Activated CD8-positive, alpha-beta memory T cell treated with anti-CD3 and anti-CD28 coated beads for 48 hours (primary cell): ENCODE measurements at places on chromosomes 11 and 22.

DNA sequence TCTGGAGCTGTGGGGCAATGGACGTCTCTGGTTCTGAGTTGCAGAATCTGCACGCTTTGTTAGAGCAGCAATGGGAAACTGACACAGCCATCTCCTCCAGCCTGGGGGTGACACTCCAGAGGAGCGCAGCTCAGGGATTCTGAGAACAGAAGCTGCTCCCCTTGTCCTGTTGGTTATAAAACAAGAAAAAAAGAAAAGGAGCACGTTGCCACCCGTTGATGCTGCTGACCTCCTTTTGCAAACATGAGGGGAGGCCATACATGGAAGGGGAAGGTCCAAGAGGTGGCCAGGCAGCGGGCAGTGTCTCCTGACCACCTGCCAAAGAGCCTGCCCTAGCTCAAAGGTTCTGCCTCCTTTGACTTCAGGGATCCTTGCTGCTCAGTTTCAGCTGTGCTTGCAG, 61.0 kb downstream of the SPATA19 start:
- no peak for DNase-seq

DNA sequence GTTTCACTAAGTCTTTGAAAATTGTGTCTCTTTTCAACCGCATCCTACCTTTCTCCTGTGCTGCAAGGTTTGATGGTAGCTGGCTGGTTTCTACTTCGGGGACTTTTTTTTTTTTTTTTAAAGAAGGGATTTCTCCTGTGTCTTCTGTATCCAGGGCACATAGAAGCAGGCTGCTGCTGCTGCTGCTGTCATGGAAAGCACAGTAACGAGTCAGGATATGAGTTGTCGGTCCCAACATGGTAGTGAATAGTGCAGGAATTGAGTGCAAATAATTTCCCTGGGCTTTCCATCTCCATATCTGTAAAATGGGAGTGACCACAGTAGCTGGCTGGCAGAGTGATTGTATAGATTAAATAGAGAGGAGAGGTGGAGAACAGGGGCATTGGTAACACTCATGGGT, 118.3 kb upstream of the NAV2 start:
- no peak for DNase-seq

DNA sequence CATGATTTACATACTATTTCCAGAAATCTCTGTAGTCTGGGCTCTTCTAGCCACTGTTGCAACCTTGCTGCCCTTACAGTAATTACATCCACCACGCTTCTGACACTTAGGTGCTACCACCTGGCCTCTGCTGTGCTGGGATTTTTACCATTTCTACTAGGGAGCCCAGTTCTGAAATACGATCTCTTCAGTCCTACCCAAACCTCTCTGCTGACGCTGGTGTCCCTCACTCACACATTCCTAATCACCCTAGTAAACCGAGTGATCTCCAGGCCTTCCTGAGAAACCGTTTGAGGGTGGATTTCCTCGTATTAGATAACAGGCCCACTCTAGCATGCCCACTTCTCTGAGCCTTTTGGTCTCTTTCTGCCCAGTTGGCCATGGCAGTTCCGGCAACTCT, 588.9 kb upstream of the CADM1 start:
- no peak for DNase-seq

DNA sequence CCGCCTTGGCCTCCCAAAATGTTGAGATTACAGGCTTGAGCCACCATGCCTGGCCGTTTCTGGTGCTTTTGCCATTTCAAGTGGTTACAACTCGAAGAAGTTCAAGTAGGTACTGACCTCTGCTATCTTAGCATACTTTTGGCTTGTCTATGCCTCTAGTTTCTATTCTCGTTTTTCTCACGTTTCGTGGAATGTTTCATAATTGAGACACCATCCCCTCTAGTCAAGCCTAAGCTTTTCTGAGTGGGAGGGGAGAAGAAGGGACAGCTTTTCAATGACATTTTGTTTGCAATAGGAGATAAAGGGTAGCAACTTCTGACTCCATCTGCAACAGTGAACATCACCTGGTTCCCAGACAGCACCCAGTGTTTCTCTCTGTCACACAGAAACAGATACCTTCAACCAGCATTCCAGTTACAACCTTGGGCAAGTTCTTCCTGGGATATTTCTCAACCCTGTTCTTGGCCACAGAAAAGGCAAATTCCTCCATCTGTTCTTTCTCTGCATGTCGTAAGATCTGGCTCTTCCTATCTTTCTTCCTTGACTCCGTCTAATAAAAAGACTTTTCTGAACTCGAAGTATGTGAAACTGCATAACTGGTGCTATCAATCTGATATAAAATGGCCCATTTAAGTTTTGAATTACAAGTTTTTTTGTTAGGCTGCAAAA, 25.5 kb downstream of the DDI1 start:
- no peak for DNase-seq

DNA sequence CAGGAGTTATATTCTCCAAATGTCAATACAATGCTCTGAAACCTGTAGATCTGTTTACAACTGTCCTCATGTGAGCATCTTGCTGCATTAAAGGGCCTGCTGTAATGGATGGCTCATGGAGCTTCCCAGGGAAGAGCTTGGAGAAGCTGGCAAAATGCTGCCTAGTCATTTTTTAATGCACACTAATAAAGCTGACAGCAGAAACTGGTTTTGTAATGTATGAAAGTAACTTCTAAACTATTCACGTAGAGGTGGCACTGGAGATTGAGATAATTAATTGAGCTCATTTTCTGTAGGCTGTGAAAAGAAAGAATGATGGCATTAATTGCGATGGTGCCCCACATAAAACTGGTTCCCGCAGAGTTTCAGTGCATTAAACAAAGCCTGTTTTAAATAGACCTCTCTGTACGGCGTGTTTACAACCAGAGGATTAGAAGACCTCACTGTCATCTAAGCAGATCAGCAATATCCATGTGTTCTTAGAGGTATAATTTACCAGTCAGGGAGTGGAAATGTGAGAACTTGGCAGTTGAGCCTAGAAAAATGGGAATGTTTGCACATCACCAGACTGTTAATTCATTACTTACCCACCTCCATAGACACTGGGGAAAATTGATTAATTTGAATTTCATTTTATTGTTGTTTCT, 16.0 kb downstream of the POLA2 start:
- DNase-seq, result no peak

- DNase-seq, result no peak
Observed at GRCh38 chr11:95435192-95435591, 204.2 kb upstream of the SESN3 start.

DNA sequence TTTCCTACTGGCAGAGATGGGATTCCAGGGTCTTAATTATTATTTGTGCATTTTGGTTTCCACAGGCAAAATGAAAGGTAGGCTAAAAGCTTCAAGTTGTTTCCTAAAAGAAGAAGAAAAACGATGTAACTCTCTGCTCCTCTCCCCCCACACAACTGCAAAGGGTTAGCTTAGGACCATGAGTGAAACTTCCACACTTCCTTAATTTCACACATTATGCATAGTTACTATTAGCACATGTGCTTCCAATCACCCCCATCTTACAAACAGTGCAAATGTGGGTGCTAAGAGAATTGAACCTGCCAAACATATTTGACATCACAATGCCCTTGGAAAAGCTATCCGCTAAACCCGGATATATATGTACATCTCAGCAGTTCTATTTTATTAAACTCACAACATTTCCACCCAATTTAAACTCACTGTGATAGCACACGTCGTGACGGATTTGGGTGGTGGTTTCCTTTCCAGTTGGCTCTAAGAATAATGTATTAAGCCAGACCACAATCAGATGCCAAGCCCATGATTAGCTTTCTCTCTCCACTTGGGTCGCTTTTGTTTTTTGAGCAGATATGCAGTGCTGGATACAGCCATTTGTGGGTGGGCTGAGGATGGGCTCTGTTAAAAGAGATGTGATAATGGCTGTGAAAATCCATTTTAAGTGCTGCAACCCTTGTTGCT, 245.0 kb upstream of the POU2AF2 start:
- DNase-seq, result no peak

GRCh38 chr11:112587664-112588063, 327.0 kb upstream of the PLET1 start:
- DNase-seq, result no peak

- DNase-seq, result no peak
Observed at GRCh38 chr11:27700351-27701301, at the start of gene BDNF. BDNF (minus strand) TSS chr11:27700455; CDS start chr11:27658564, 41,891 bp downstream.

DNA sequence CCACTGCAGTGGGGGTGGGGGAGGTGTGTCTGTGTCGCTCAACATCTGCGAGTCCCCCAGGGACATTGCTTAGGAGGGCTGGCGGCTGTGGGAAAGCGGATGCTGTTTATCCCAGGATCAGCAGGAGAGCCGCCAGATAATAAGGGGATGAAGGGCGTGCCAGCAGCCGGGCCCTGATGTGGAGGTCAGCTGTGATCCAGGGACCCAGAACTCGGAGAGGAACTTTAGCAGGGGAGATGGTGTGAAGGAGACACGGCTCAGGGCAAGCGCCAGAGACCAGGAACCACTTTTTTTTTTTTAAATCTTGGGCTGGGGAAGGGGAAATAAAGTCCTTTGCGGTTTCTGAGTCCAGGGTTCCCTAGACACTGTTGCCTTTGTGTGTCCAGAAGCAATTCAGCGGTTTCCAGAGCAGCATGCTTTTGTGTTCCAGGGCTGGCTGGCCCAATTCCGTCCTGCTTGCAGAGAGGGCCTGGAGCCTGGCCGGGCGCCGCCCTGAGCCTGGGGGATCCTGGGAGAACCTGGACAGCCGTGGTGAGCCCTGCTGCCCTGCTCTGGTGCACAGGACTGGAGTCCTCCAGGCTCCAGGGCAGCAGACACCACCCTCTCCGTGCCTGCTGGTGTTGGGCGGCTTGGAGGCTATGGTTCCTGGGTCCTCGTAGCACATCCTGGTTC, at the start of gene GRAMD4:
GRAMD4 (plus strand) TSS at position 557 of the 672 bp plus-strand sequence. CDS start 6,414 bp downstream, outside the sequence.
- DNase-seq, result no peak

DNA sequence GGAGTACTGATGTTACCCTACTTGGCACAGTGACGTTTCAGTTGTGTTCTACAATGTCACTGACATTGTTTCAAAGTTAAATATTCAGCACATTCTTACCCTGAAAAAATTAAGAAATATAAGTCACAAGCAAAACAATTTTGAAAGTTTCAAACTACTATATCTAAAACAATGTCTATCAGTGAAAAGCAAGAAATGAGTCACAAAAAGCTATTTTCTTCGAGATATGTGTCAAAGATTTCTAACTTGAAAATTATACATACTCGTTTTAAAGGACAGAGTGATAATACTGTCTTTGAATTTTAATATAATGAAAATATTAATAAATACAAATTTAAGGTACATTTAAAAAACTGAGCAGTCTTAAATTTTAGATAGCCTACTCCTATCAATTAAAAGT, 42.9 kb downstream of the RDX start:
- no peak for DNase-seq

DNA sequence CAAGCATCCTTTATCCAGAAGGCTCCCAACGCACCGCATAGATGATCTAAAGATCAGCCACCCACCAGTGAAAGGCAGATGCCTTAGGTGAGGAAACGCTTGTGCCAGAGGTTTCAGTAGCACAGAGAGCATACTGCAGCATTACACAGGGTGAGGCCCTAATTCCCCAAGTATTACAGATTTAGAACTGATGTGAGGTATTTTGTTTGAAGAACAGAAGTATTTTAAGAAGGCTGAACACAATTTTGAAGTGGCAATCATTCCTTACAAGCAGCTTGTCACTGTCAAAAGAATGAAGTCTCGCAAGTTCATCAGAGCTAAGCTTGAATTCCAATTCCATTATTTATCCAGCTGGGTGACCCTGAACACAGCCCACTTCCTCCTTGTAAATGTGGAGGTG, 70.0 kb upstream of the FAT3 start:
- no peak for DNase-seq

- DNase-seq, result no peak
Observed at GRCh38 chr11:126548581-126549550, 193.4 kb downstream of the ST3GAL4 start.
